ENCODE measurements at places on chromosomes 2 and 18.

GRCh38 chr2:11930211-11930761, 183.9 kb downstream of the LPIN1 start:
- no peak for DNase-seq

GRCh38 chr2:36326286-36326685, 29.3 kb upstream of the CRIM1 start:
- DNase-seq = no peak

- no peak for DNase-seq
Measured at GRCh38 chr2:133063775-133064174, 393.8 kb upstream of the LYPD1 start.

DNA sequence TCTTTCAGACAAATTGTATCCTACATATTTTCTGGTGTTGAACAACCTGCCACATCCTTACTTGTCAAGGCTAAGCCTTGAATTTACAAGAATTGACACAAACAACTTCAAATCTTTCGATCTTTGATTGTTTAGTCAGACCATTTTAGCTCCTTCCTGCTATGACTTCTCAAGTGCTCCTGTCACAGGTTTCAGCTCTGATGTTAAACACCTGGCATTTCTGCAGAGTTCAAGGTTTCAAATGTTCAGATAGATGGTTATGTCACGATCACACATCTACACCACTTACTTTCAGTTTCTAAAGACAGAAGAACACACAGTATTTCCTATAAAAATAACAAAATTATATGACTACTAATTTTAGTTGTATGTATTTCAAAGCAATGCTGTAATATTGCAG, 84.0 kb downstream of the RND3 start:
- DNase-seq = no peak

DNA sequence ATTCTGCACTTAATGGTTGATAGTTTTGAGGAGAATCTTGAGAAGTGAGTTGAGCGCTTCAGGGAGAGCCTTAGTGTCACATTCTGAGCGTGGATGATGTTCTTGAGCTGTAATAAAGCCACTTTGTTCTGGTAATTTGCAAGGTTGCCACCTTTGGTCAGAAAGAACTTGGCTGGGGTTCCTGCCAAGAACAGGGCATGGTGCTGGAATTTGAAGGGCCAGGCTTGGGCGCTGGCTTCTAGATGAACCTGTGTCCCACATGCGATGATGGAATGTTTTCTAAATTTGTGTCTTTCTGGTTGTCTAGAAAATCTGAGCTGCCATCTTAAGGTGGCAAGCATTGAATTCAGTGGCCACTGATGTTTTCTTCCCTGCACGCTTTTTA, 124.1 kb upstream of the EML6 start:
- DNase-seq = no peak

DNA sequence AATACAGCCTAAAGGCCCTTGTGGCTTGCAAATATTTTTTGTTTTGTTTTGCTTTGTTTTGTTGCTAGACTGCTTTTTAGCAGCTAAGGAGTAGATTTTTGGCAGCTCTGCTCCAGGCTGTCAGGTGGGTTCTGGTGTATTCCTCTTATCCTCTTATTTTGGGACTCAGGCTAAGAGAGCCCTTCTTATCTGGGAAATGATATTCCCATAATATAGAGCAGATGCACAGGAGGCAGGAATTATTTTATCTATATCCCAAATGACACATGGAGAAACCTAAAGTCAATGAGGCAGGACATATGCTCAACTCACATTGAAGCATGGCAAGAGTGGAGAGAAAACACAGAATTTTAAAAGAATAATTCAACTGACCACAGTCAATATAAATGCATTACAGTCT, 369.6 kb downstream of the RIT2 start:
- DNase-seq = no peak

DNA sequence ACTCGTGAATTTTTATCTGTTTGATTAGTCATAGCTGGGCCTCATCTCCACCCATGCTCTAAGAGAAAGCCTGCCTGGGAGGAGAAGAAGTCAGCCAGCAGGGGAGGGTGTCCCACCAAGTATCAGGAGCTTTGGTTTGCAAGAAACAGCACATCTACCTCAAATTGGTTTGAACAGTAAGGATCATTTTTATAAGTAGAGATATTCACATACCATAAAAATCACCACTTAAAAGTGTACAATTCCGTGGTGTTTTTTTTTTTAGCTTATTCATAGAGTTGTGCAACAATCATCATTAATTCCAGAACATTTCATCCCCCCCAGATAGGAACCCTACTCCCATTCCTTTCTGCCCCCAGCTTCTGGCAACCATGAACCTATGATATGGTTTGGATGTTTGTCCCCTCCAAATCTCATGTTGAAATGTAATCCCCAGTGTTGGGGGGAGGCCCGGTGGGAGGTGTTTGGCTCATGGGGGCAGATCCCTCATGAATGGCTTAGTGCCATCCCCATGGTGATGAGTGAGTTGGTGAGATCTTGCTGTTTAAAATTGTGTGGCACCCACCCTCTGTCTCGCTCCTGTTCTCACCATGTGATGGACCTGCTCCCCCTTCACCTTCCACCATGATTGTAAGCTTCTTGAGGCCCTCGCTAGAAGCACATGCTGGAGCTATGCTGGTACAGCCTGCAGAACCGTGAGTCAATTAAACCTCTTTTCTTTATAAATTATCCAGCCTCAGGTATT, 36.2 kb upstream of the HS6ST1 start:
- DNase-seq = no peak

DNA sequence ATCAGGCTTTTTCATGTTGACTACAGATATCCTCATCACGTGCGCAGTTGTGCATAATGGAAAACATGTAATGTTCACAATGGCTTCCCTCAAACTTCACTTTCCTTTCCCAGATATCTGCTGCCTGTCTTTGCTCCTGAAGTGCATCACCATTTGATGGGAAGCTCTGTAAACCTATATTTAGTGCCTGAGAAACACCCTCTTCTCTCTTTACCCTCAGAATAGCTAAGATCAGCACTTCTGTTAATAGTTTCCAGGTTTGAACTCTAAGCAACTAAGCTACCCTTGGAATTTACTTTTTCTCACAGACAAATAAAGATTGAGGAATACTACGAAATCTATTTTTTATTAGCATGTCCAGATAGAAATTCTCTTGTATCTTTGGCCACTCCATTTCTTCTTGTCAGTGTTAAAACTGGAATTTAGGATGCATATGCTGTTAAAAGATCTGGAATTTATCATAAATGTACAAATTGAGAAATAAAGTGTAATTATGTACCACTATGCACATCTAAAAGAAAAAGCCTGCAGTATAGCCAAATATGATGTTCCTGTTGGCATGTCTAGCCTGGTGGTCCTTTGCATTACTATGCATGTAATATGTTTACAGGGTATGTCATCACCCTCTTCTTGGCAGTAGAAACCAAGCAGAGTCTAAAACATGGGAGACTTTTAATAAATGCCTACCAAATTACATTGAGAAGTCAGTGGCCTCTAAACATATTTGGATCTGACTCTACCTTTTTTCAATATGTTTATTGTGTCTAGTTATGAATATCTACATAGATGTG, 278.7 kb downstream of the FIGN start:
- DNase-seq = no peak

- DNase-seq = no peak
Measured at GRCh38 chr2:233480490-233481202, 85.9 kb downstream of the USP40 start.

- no peak for DNase-seq
Measured at GRCh38 chr18:22550366-22550765, 132.7 kb upstream of the CTAGE1 start.

- no peak for DNase-seq
Measured at GRCh38 chr2:76870011-76870410, 652.2 kb downstream of the LRRTM4 start.

DNA sequence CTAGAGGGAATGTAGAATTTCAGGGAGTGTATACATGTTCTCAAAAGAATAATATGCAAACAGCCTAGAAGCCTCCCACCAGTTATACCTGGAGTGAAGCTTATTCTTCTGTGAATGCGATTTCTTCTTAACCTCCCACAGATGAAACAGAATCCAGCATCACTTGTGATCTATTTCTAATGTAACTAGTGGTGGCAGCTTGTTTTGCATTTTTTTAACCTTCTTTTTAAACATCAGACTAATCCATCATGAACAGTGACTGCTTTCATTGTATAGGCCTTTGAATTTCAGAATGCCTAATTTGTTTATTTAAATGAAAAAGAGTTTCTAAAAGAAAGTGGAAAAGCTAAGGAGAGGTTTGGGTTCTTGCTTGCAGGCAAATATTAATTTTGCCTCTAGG, 85.7 kb upstream of the EPHA4 start:
- DNase-seq = no peak

DNA sequence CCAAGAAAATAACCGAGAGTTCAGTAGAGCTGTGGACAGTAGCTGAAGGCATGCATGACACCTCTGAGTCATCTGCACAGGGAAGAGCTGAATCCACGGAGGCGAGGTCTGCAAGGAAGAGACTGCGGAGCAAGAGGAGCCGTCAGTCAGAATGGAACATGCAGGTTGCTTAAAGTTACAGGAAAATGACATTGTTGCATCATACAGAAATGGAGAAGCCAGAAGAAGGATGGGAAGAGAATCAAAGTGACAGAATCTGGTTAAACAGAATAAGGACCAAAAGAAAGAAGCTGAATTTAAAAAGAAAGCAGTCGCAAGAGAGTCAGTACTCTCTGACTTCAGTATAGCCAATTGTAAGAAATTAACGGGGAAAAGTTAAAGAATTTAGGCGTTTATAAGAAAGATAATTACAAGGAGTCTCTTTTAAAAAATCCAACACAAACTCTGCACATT, 533.8 kb downstream of the ADCYAP1 start:
- no peak for DNase-seq

GRCh38 chr2:669323-669722, 7.9 kb downstream of the TMEM18 start:
- DNase-seq = no peak

DNA sequence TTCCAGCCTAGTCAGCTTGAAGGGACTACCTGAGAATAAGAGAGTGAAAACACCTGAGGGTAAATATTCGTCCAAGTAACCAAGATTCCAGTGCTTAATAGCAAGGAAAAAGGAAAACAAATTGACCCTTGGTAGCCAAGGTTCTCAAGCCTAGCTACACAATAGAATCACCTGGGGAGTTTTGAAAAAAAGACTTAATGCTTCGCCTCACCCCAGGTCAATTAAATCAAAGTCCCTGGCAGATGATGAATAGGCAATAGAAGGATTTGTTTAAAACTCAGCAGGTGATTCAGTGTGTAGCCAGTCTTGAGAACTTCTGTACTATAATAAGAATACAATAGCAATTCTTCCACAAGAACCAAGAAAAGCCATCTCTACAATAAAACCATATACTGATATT, 500.2 kb downstream of the XIRP2 start:
- DNase-seq = no peak

GRCh38 chr2:217631115-217631514, 371.7 kb downstream of the TNS1 start:
- no peak for DNase-seq

- no peak for DNase-seq
Measured at GRCh38 chr2:3204031-3204821, 173.4 kb downstream of the EIPR1 start.

DNA sequence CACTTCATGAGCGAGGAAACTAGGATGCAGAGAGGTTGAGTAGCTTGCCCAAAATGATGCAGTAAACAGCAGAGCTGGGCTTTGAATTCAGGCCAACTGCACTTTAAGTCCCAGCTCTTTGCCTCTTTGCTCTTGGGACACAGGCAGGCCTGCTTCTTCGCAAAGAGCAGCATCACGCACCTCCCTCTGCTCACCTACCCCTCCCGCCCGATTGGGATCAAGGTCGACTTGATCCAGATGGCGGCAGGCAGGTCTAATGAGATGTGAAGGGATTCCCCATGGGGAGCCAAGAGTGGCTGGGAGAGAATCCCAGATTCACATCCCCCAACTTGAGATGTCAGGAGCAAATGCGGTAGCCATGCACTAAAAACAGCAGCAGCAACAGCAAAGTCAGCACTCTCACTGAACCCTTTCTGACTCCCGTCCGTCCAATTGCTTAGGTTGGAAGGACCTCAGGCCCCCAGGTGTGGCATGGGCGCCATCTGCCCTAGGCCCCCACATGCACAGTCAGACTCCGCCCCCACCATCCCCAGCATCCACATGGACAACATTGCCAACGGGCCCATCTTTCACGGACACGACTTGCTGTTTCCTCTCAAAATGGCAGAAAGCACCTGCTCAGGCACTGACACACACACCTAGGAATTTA, 84.3 kb upstream of the MAP4K4 start:
- DNase-seq = no peak

GRCh38 chr2:102042196-102043081, 50.7 kb downstream of the IL1R2 start:
- no peak for DNase-seq

- DNase-seq = no peak
Measured at GRCh38 chr2:33873076-33873605, 274.0 kb upstream of the FAM98A start.

Data from cortex of kidney (tissue), 1 donor.